ENCODE measurements at places on chromosomes 6 and 20. TPM values are rescaled to one million over a fixed set of nuclear protein-coding genes. Genes with fewer than 3 reads are reported as not detected.

DNA sequence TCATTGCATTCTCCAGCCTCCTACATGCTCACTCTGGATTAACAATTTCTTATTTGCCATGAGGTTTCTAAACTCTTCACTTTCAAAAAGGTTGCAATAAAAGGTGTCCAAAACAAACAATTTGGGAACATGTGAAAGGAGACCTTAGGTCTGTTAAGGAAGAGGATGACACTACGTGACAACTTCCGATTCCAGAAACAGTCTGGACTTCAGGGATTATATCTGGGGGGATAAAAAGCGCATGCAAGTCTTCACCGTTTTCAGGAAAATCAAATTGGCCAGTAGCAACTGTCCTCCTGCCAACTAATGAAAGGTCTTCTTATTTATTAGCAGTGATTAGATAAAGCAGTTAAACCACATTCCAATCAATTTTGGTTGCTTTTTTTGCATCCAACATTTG lies 1.8 kb downstream of the ZDHHC14 start:
- no peak for DNase-seq

SOX18 gene
- total RNA-seq: 0.13 TPM

SPATS1 gene
- total RNA-seq: not detected

- peak; percentile 18 for DNase-seq
Observed at GRCh38 chr6:90397047-90397446, 100.4 kb upstream of the BACH2 start.

DNA sequence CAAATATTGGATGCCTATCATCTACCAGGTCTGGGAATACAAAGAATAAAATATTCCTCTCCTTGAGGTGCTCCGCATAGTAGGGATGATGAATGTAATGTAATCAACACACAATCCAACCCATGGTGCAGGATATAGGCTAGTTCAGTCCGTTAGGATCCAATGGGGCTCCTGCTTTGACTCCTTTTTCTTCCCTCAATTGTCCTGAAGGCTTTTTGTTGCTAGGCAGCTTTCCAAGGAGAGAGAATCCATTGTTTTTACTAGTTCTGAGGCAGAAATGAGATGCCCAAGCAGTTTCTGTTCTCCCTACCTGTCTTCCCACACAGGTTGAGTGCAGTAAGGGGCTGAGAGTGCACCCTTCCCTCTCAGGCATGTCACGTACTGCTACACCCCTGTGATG lies 12.1 kb downstream of the WRNIP1 start:
- DNase-seq: no peak
